B cell (primary cell): ENCODE measurements at places on chromosomes 4 and X.
A peak's percentile ranks its signal among the peaks of the same experiment; 100 is the strongest.

GRCh38 chr4:88722828-88723227, 25.2 kb upstream of the NAP1L5 start:
- no peak for DNase-seq
- H3K27ac ChIP-seq = no peak overlapping the region
- H3K4me1 ChIP-seq = no peaks in the 10 kb centered on the region
- no peak overlapping the region for H3K4me3 ChIP-seq

GRCh38 chr4:154982187-154983047, 201.3 kb downstream of the RBM46 start:
- no peaks in the 10 kb centered on the region for H3K27me3 ChIP-seq
- DNase-seq = peak; percentile 29

DNA sequence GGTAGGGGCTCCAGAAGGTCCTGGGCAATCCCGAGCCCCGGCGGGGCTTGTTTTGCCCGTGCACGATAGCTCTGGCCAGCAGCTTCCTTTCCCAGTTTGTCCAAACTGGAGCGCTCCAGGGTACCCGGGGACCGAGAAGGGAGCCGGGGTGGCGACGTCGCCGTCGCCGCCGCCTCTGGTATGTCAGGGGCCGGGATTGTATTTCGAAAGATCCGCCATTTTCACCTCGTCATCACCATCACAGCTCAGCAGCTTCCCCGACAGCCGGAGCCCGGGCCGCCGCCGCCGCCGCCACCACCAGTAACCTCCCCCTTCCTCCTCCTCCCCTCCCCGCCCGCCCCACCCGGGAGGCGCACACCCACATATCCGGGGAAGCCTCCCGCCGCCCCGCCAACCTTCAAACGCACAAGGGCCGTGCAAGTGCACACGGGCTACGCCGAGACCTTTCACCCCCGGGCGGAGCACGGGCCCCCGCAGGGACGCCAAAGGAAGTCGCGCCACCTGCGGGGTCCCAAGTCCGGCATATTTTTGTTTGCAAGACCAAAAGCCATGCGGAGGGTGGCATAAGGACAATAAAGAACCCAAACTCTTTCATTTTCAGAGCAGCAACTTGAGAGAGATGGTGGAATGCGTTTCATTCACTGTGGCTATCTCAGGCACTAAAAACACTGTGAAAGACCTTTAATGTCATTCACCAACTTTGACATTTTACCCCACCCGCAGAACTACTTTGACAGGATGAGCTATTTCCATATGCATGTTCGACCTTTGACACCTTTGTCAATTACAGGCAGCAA, at the start of gene LIN54:
TSS of gene LIN54 (minus strand) at position 302 of the 797 bp plus-strand sequence. CDS start 25,979 bp downstream, outside the sequence.
- DNase-seq = peak; percentile 89
- H3K27me3 ChIP-seq = no peaks in the 10 kb centered on the region
- no peaks in the 10 kb centered on the region for H3K36me3 ChIP-seq

GRCh38 chr4:173936861-173937260, 346.6 kb downstream of the FBXO8 start:
- no peak overlapping the region for H3K4me3 ChIP-seq
- no peaks in the 10 kb centered on the region for H3K4me1 ChIP-seq
- H3K36me3 ChIP-seq = no peaks in the 10 kb centered on the region
- no peak overlapping the region for H3K27ac ChIP-seq
- DNase-seq = no peak

- DNase-seq = no peak
- H3K4me1 ChIP-seq = peaks cover 18% of the 10 kb centered on the region
- H3K4me3 ChIP-seq = peak overlapping the region; percentile 51
- no peak overlapping the region for H3K27ac ChIP-seq
- no peaks in the 10 kb centered on the region for H3K36me3 ChIP-seq
Observed at GRCh38 chr4:40750461-40751258, 905 bp downstream of the NSUN7 start.

GRCh38 chr4:165027762-165028402, 3.9 kb upstream of the TRIM60 start:
- no peak for DNase-seq
- no peaks in the 10 kb centered on the region for H3K27me3 ChIP-seq
- H3K36me3 ChIP-seq = no peaks in the 10 kb centered on the region
- H3K4me3 ChIP-seq = no peak overlapping the region

DNA sequence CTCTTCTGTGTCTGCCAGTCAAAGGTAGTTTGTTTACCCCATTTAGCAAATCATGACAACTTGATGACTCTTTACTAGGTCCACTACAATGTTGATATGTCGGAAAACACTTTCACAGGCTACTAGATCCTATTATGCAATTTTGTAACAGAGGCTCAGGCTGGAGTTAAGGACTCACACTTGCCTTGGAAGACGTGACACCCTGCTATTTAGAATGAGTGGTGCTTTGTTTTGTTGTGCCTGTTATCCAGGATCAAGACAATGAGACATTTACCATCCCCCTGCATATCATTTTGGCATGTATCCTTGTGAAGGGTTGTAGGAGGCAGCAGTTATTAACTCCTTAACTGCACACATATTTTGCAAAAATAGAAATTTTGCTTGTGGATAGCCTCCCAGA, 263.7 kb downstream of the IL1RAPL1 start:
- no peaks in the 10 kb centered on the region for H3K27me3 ChIP-seq
- H3K36me3 ChIP-seq = no peaks in the 10 kb centered on the region
- DNase-seq = no peak

DNA sequence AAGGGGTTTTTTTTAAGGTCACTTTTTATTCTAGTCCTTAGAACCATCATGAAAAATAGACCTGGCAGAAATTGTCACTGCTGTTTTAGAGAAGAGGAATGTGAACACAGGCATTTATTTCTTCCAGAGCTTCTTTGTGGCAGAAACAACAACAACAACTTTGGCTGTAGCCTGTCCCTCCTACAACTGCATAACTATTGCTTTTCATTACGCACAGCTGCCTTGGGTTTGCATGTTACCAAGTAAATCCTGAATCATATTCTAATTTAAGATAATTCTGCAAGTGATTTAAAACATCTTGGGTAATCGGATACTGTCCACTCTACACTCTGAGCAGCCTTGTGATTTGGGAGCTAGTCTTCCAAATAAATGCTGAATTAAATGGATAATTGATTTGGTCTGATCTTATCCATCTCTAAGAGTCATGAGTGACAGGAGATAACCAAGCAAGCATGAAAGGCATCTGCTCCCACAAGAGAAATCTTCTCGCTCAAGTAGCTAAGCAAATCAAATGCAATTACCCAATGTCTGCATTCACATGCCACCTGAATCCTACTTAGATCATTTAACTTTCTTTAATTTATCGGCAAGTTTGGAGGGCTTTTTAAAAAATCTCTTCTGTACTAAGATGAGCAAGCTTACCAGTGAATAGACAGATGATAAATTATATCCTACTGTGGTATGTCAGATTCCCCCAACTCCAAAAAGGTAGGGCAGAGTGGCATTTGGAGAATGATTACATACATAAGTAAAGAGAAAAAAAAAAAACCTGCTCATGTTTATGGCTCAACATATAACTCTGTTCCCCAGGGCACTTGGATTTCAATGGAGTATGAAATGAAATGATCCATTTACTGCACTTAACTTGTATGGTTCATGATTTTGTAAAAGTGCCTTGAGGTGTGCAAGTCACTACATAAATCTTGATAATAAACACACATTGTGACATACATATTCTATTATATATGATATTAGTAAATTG, 73.6 kb downstream of the EGF start:
- H3K4me1 ChIP-seq = no peaks in the 10 kb centered on the region
- no peak for DNase-seq

GRCh38 chrX:21711848-21712197, 46.1 kb downstream of the SMPX start:
- H3K27me3 ChIP-seq = no peaks in the 10 kb centered on the region
- no peak overlapping the region for H3K4me3 ChIP-seq
- no peaks in the 10 kb centered on the region for H3K36me3 ChIP-seq
- no peaks in the 10 kb centered on the region for H3K4me1 ChIP-seq
- H3K27ac ChIP-seq = no peak overlapping the region
- DNase-seq = no peak

DNA sequence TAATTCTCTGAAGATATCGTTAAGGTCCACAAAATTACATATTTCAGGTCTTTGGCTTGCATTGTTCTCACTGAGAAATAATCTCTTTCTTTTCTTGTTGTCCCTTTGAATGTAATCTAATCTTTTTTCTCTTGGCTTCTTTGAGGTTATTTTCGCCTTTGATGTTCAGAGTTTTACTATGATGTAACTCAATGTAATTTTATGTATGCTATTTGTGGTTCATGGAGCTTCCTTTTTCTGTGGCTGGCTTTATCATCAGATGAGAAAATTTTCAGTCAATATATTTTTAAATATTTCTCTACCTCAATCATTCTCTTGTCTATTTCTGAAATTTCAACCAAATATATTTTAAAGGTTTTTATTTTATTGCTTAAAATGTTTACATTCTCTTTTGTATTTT, 672.2 kb downstream of the TRAM1L1 start:
- no peaks in the 10 kb centered on the region for H3K4me1 ChIP-seq
- no peak overlapping the region for H3K4me3 ChIP-seq
- no peak overlapping the region for H3K27ac ChIP-seq
- no peaks in the 10 kb centered on the region for H3K27me3 ChIP-seq
- H3K36me3 ChIP-seq = no peaks in the 10 kb centered on the region
- DNase-seq = no peak

- no peak overlapping the region for H3K4me3 ChIP-seq
- peak overlapping the region; percentile 55 for H3K27ac ChIP-seq
- H3K27me3 ChIP-seq = no peaks in the 10 kb centered on the region
- H3K4me1 ChIP-seq = peaks cover 30% of the 10 kb centered on the region
- no peaks in the 10 kb centered on the region for H3K36me3 ChIP-seq
Observed at GRCh38 chr4:152696764-152697261, 17.0 kb upstream of the TMEM154 start.

DNA sequence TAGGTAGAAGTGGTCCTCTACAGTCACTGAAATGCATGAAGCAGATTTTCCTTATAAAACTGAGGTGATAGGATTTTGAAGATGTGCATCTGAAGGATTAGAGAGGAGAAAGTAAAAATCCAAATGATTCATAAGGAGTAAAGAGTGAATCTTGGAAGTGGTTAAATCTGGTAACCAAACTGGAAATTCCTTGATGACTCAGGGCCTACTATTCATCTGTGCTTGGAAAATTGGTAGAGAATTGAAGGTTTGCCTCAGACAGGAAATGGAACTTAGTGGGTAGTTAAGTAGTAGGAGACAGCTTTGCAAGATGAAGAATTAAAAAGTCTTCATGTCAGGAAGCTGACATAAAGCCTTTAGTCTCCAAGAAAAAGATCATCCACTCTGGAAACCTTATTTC, 368.9 kb upstream of the CTSO start:
- H3K4me3 ChIP-seq = no peak overlapping the region
- DNase-seq = no peak
- H3K27me3 ChIP-seq = no peaks in the 10 kb centered on the region
- H3K4me1 ChIP-seq = no peaks in the 10 kb centered on the region
- no peak overlapping the region for H3K27ac ChIP-seq
- no peaks in the 10 kb centered on the region for H3K36me3 ChIP-seq
